Naive thymus-derived CD4-positive, alpha-beta T cell (primary cell): ENCODE measurements at places on chromosomes 16 and 17.

- no peak for DNase-seq
These were observed 45.2 kb upstream of the BCAR1 start for GRCh38 chr16:75296606-75297005.

DNA sequence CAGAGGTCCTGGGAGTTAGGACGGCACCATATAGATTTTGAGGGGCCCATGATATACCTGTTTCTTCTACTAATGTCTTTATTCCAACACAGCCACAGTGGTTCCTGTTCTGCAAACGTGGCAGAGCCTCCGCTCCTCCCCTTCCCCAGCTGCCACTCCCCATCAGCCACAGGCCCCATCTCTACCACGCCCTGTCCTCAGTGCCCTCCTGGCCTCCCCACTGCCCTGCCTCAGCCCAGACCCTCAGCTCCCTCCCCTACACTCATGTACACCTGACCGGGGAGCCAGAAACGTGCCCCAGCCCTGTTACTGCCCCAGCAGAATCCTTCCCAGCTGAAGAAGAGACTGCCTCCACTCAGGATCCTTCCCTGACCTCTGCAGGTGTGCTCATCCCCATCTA is 11.9 kb upstream of the RBFOX3 start:
- DNase-seq = no peak

DNA sequence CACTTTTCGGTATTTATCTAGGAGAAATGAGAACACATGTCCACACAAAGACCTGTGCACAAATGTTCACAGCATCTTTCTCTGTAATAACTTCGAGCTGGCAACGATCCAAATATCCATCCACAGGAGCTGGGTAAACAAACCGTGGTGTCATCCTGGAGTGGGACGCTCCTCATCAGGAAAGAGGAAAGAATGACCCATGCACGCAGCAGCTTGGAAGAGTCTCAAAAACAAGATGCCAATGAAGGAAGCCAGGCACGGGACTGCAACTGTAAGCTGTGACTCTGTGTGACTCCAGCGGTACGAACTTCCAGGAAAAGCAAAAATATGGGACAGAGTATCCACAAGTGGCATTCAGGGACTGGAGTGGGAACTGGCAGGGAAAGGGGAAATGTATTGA is 36.7 kb upstream of the CIBAR2 start:
- DNase-seq = no peak

DNA sequence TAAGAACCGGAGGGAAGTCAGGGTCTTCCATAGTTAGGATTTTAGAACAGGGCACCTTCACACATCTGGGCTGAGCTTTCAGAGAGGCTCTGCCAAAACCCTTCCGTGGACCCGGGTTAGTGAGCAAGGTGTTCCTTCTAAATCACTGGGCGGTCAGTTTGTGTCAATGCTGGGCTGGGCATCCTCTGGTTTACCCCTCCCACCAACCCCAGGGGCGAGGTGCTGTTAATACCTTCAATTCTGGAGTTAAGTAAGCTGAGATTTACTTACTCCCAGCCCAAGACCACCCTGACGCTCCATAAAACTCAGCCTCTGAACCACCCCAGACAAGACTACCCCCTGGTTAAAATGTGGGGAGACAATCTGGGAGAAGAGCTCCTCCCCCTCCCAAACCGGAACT is 1.0 kb downstream of the TMEM92 start:
- DNase-seq = no peak

GRCh38 chr17:67855504-67856324 is 30.4 kb downstream of the BPTF start:
- DNase-seq = no peak

DNA sequence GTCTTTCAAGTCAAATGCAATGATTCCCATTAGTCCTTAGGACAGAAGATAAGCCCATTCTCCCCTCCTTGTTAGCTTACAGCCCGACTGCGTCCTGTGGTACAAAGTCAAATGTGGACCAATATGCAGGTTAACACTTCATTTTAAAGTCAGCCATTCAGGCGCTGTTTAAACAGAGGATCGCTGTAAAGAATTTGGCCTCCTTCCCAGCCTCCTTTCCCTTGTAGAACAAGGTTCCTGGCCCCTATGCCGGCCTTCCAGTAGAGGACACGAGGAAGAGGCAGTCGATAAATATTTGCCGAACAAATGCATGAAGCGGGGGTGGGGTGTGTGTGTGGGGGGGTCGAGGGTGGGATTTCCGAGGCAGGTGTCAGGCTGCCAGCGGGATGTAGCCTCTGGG is 4.3 kb downstream of the SDK2 start:
- DNase-seq = no peak
